Suprapubic skin (tissue), 4 donors: ENCODE measurements at places on chromosomes 11 and 22. TPM values are rescaled to one million over a fixed set of nuclear protein-coding genes. Genes with fewer than 3 reads are reported as not detected.

DNA sequence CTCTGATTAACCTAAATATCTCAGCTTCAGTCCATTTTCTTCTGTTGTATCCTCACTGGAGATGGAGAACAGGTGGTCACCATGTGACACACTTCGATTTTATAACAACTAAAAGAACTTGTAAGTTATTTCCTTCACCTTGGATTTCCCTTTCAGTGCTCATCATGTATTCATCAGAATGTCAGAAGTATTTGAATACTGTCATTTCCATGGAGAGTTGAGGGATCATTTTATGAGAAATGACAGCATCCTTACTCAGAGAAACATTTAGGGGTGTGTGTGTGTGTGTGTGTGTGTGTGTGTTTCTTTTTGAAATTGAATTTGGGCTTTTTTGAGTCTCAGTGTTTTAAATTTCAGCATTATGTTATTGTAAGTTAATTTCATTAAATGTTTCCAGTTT is 205.8 kb downstream of the ARHGAP42 start:
- DNase-seq = no peak

DNA sequence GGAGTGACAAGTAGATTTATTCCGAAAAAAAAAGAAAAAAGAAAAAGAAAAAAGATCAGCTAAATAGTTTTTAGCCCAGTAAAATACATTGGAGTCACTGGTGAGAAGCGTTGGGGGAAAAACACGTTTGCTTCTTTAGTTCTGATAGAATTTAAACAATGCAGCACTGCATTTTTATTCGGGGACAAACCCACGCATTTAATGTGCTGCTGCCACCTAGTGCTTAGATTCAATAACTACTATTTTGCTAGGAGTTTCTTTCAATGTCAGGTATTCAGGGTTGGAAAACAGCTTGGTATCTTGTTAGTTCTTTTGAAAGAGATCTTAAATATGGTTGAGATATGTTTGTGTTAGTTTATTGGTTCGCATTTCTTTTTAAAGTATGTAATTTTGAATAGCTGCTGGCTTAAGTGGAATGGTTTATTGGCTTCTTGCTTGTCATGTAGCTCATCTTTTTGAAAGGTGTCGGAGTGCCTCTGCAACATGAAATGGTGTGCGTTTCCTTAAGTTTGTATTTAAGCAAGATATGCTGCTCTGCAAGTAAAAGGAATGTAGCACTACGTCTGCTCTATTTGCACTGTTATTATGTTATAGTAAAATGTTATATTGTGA is 41.9 kb downstream of the SVIP start:
- no peak for DNase-seq

- no peak for DNase-seq
Measured at GRCh38 chr22:35642305-35642741, 5.9 kb upstream of the APOL6 start.

- DNase-seq = no peak
Measured at GRCh38 chr11:76707293-76707825, 36.8 kb upstream of the LRRC32 start.

DNA sequence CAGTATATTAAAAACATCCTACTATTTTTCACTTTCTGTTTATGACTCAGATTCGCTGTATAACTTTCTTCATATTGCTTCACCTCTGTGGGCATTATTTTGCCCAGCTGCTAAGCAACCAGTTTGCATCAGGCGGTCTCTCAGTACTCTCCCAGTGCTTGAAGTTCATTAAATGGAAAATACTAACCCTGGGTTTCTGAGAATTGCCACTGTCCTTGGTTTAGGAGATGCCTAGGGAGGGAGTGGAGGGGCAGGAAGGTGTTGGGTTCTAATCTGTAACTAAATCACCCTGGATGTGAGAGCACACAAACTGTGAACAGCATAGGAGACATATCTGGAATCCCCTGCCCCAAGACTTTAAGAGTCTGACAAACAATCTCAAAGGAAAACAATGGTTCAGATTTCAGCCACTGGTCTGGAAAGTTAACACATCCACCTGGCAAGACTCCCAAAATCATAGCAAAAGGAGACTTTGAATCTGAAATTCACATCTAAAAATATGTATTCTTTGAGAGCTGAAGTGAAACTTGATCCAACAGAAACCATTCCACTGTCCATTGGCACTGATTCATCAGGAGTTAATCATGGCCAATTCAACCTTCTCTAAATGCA is 540.0 kb downstream of the SOX6 start:
- no peak for DNase-seq

DNA sequence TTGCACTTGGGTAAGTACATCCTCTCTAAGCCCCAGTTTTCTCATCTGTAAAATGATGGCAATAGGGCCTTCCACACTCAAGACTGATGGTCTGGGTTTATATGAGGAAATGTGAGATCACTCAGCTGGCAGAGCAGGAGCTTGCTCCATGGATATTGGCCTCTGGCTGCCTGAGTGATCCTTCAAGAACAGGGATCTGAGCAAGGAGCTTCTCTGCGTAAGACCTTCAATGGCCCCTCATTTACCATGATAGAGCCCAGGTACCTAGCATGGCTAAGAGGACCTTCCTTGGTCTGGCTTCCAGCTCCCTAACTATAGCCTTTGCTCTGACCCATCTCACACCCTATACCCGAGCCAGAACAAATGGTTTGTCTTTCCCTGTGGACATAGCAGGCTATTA is 5.5 kb downstream of the ROBO4 start:
- DNase-seq = no peak

DNA sequence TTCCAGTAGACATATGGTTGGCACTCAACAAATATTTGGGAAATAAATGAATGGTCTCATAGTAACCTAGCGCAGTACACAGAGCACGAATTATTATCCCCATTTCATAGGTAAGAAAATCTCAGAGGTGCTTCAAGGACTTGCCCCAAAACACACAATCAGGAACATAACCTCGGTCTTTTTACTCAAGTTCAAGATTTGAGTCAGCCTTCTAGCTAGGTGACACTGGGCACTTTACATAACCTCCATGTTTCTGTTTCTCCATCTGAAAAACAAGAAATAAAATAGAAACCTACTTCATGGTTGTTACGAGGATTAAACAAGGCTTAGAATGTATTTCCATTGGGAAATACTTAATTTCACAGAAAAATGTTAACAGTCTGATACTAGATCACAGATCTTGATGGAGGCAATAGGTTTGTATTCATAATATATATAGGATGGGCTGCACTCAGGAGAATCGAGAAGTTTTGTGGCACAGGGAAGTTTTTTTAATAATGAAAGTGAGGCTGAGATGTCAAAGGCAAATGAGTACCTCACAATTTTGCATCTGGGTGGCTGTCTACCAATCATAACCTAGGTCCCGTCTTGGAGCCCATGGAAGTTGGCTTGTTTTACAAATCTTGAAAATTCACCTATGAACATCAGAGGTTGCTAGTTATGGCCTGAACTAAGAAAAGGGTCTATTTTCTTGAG is 147.4 kb upstream of the ZC3H12C start:
- no peak for DNase-seq

GRCh38 chr11:105699203-105699602 is 89.3 kb downstream of the GRIA4 start:
- DNase-seq = no peak

DNA sequence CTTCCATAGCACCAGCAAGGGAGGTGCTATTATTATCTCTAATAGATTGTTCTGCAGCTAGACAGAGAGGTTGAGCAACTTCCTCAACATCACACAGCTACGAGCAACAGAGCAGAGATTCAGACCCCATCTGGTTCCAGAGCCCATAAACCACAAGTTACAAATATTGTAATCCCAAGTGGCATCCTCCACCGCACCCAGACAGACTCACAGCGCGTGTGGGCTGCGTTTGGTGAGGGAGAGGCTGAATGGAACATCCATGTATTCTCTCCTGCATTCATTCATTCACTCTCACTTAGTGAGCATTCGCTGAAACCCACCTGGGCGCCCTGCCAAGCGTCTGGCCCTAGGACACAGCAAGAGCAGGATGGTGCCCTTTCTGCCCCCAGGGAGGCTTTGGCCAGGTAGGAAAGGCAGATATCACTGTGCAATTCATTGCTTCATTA is 33.5 kb downstream of the LIF start:
- no peak for DNase-seq

DNA sequence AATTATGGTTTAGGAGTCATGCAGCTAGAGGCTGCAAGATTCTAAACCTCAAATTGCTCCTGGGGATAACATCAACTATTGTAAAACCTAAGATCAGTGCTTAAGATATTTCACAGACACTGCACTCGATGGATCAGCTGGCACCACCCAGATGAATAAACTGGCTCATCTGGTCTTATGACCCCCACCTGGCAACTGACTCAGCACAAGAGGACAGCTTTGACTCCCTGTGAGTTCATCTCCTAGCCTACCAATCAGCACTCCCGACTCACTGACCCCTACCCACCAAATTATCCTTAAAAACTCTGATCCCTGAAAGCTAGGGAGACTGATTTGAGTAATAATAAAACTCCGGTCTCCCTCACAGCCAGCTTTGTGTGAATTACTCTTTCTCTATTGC is 782 bp upstream of the TTC12 start:
- DNase-seq = no peak

DNA sequence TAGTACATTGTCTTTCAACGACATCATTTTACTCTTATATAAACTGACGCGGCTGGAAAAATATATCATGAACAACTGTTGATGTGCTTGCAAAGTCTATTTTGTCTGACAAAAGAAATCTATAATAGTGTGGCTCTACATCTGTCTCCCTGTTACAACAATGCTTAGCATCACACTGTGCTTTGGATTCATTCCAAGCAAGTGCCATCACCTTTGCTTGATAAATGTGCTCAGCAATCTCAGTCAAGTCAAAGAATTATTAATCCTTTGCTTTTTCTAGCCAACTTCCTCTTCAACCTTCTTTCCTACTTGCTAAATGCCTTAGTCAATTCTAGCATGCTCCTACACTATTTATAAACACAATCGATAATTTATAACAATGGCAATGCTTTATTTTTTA is 140.5 kb downstream of the FCHSD2 start:
- DNase-seq = no peak

DNA sequence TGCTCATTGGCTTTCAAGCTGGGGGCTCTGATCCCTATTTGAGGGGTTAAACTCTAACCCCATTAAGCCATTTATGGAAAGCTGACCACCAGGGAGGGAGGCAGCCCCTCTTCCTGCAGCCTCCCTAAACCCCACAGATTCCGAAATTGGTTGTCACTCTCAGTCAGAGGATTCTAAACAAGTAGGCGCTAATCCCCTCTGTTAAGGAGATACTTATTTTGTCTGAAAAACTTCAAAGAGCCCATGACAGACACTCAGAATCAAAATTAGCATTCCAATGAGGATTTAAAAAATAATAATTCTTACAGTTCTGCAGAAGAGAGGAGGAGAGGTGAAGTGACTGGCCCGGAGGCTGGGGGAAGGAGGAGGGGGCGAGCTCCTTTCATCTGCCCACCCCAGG is 69.7 kb upstream of the LMO1 start:
- no peak for DNase-seq

DNA sequence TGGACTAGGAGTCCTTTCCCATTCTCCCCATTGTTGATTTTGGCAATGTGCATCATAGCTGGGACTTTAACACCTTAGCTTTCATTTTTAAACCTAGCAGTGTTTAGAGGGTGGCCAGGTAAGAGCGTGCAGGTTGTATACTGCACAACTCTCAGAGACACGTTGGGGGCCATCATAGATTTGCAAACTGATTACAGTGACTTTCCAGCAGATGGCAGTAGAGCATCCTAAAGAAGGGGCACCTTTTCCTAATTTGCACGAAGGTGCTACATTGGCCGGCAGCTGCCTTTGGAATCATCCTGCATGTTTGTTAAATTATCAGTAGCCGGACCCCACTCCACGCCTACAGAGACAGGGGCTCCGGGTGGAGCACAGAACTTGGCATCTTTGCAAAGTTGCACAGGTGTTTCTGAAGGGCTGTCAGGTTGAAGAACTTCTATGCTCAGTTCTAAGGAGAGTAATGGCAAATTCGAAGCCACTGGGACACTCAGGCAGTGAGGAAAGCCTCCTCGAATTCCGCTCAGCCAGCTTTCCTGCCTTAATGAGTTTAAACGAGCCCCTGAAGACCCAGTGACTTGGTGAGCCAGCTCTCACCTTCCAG is 7.7 kb downstream of the LHFPL7 start:
- no peak for DNase-seq

DNA sequence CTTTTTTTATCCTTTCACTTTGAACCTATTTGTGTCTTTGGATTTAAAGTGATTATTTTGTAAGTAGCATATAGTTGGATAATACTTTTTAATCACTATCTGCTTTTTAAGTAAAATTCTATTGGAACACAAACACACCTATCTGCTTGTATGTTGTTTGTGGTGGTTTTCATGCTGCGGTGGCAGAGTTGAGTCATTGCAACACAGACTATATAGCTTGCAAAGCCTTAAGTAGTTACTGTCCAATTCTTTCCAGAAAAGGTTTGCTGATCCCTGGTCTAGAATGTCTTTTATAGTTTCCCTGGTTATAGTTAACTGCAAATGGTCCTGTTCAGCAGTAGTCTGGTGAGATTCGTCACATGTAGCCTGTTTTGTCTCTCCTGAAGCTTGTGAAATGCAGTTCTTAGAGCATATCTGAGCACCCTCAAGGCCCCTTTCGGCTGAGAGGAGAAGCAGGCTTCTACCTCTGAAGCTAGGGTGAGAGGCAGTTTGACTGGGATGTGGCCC is 21.5 kb downstream of the SHANK3 start:
- DNase-seq = no peak

- no peak for DNase-seq
Measured at GRCh38 chr11:113085446-113085845, 124.2 kb downstream of the NCAM1 start.

- no peak for DNase-seq
Measured at GRCh38 chr11:114820621-114821020, 142.3 kb downstream of the NXPE2 start.

OR51B2 gene
- total RNA-seq = not detected

BCR gene
- 72.8 TPM for total RNA-seq

OR56B1 gene
- total RNA-seq = not detected

FOLH1 gene
- 1.7 TPM for total RNA-seq

BIRC3 gene
- 10.1 TPM for total RNA-seq

GLB1L3 gene
- total RNA-seq = 5.8 TPM

DDX25 gene
- total RNA-seq = 0.15 TPM
